Liver (tissue), 10 donors: ENCODE measurements at places on chromosomes 11 and 22. TPM values are rescaled to one million over a fixed set of nuclear protein-coding genes. Genes with fewer than 3 reads are reported as not detected.

GAL3ST3 gene
- total RNA-seq: not detected

- DNase-seq: no peak
Measured at GRCh38 chr22:37639771-37640590, 512 bp downstream of the SH3BP1 start.

DNA sequence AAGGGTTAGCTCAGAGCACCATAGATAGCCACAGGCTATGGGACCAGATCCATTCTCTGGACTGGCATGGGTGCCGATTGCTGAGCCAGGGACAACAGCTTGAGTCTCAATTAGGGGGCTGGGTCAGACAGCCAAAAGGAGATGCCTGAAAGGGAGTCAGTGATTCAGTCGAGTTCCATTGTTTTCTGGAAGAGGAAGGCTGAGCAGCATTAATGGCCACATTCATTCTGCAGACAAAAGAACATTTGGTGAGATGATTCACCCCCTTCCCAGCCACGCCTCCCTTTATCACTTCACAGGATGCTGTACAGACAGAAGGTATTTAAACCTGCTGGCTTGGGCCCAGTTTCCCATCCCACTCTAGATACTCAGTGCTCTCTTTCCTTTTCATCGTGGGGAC is 131.9 kb downstream of the ADAMTS15 start:
- peak; percentile 8 for DNase-seq

DNA sequence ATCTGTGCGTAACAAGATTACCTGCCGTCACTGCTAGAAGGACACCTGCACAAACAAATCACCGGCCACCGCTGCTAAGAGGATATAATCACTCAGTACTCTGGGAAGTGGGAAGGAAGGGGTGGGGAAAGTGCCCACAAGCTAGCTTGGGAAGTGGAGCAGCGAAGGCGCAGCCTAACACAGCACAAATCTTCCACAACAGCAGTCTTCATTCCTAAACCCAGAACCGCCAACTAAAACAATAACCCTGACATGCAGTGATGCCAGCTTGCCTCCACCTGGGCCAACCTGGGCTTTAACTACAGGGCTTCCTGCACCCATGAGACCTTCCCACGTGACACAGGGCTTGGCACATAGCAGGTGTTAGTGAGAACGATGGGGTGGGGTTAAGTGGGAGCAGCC is 5.1 kb downstream of the DGCR2 start:
- no peak for DNase-seq

GRCh38 chr11:114877976-114878375 is 199.6 kb downstream of the NXPE2 start:
- DNase-seq: no peak

GRCh38 chr11:78453140-78453935 is 35.7 kb upstream of the GAB2 start:
- DNase-seq: no peak

DNA sequence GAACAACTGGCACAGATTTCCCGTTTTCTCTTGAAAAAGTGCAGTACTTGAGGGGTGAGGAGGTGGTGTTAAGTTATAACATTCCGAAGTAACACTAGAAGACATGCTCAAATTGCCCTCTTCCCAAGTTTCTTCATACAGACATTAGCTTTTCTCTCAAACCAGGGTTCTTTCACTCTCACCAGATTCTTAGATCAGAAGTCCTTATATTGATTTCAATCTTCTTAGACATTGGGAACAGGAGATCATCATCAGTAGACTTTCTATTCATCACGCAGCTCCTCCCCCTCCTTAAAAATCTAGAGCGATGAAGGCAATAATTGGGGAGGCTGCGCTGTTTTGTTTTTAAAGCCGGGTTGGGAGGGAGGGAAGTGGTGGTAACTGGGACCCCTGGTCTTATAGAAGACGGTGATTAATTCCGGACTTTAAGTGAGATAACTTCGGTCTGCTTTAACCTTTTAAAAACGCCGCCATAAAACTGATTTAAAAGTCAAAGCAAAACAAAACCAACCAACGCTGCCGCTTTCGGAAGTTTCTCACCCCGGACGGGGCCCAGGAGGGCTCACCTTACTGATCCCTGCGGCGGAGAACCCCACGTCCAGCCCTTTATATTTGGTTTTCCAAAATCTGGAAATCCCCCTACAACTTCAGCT is 665 bp downstream of the USP28 start:
- no peak for DNase-seq
